Activated CD4-positive, CD25-positive, alpha-beta regulatory T cell treated with anti-CD3 and anti-CD28 coated beads, Interleukin-2, amount 50 U/mL, for 16 hours (primary cell): ENCODE measurements at places on chromosomes 7 and 10.

DNA sequence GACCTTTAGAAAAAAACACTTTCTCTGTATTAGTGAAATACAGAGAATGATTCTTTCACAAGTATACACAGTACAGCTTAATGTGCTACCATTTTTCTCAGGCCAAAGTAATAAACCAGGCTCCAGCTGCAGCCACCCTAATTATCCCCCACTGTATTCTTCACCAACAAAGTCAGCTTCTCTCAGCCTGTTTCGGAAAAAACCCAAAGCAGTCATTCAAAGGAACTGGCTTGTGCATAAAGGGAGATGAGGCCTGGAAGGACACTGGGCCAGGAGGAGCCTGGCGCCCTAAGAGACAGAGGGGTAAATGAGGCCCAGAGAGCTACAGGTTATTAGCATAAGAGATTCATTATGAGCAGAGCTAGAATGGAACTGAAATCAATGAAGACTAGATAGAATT lies 9.2 kb downstream of the USP54 start:
- DNase-seq = no peak

GRCh38 chr7:82270870-82271269 lies 172.7 kb downstream of the CACNA2D1 start:
- no peak for DNase-seq

- no peak for DNase-seq
These were observed 219.6 kb downstream of the KCNMA1 start for GRCh38 chr10:77417806-77418640.

DNA sequence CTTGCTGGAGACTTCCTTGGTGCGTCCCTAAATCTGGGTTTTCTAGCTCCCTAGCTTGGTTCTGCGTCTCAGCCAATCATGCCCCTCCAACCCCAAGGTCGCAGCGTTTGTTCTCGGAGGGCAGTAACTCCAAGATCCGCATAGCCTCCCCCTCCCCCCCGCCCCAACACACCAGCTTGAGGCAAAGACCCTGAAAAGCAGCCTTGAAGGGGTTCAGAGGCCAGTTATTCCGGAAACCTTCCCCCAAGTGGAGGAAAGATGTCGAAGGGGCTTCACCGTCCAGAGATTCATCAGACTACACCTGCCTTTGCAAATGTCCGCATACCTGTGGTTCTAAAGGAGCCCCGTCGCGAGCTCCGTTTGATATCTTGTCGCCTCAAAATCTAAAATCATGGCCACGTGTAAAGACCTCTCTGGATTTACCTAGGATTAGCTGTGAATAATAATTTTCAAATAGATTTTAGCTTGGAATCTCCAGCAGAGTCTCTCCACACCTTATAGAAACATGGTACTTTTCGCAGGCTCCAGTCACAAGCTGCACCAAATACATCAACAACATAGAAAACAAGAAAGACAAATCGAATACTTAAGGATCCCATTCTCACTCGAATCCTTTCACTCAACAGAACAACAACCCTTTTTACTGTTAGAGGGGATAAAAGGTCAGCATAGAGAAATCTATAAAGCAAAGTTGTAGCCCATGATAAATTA lies 7.9 kb downstream of the DLX6 start:
- no peak for DNase-seq

- no peak for DNase-seq
These were observed 10.7 kb downstream of the ZDHHC16 start for GRCh38 chr10:97456686-97457065.

- DNase-seq = no peak
These were observed 23.6 kb downstream of the TMEM178B start for GRCh38 chr7:141097430-141097829.

GRCh38 chr10:77293773-77294172 lies 343.8 kb downstream of the KCNMA1 start:
- DNase-seq = no peak

- DNase-seq = no peak
These were observed 88.8 kb upstream of the INSIG1 start for GRCh38 chr7:155208681-155209477.

- no peak for DNase-seq
These were observed 5.9 kb downstream of the KCNIP2 start for GRCh38 chr10:101837748-101838147.

- no peak for DNase-seq
These were observed 254.8 kb downstream of the MAD1L1 start for GRCh38 chr7:1977876-1978441.

- DNase-seq = no peak
These were observed 739 bp downstream of the MPP7 start for GRCh38 chr10:28302012-28302637.

- DNase-seq = no peak
These were observed 1.4 kb downstream of the HOXA5 start for GRCh38 chr7:27141923-27142579.

DNA sequence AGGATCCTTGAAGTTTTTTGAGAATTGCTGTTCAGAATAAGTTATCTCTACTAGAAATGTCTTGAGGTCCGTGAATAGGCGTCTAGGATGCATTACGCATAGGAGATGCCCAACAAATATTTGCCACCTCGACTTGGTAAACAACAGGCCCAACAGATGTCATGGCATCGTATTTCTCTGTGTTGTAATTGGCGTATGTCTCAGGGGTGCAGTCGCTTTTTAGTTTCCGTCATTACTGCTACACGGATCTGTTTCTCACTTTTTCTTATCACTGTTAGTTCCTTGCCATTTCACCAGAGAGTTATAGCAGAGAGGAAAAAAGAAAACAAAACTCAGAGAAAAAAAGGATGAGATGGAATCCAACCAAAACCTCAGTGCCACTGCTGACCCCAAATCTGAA lies 73.0 kb upstream of the SFMBT2 start:
- DNase-seq = no peak

- DNase-seq = no peak
These were observed 74.5 kb downstream of the DNAJC1 start for GRCh38 chr10:21929070-21929469.

DNA sequence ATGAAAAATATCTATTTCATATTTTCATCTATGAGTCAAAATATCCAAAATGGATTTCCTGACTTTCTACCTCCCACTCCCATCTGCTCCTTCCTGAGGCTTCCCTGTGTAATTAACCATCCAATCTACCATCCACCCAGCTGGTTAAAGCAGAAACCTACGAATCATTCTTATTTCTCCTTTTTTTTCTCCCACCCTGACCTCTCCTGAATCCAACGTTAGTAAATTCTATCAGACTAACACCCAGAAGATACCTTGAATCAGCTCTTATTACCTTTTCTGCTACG lies 3.7 kb upstream of the LIPF start:
- DNase-seq = no peak

DNA sequence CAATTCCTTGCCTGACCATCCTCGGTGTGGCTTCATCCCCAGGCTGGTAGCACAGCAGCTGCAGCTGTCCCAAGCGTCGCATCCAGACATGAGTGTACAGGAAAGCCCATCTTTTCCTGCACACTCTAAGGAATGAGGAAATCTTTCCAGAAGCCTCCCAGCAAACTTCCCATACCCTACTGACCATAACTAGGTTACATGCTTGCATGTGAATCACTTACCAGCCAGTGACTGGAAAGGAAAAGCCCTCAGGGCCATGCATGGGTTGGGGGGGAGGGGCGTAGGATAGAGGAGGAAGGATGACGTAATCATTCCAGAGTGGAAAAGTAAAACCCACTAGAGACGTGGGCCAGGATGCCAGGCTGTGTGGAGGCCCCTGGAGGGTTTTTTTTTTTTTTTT lies 18.9 kb upstream of the ZNF212 start:
- DNase-seq = no peak

DNA sequence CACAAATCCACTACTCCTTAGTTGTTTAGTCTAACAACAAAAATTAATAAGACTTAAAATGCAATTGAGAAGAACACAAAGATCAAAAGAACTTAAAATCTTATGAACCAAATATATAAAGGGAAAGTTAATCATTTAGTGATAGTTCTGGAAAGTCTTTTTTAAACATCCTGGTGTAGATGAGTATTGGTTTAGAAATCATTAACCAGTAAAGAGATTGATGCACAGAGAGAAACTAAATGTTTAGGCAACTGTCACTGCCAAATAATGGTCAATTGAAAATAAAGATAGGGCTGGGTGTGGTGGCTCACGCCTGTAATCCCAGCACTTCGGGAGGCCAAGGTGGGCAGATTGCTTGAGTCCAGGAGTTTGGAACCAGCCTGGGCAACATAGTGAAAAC lies 44.9 kb downstream of the SP8 start:
- no peak for DNase-seq

DNA sequence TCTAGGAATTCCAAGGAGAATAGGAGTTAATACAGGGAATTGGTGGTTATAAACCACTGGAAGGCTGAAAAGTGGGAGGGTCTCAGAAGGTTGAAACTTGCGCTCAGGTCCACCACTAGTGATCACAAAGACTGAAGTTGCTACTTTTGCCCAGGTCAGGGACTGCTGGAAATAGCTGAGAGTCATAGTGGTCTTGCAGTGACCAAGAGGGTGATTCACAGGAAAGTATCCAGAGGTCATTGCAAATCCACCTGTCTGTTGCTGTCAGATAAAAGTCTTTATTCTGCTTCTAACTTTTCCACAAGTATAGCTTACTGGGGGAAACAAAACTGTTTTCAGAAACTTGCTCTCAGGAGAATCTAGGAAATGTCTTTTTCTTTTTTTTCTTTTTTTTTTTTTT lies 211.5 kb upstream of the PRSS1 start:
- DNase-seq = no peak

- peak; percentile 34 for DNase-seq
These were observed 4.3 kb upstream of the KCNMA1 start for GRCh38 chr10:77641788-77642397.

- DNase-seq = no peak
These were observed 84.2 kb downstream of the FANK1 start for GRCh38 chr10:125980521-125981035.

DNA sequence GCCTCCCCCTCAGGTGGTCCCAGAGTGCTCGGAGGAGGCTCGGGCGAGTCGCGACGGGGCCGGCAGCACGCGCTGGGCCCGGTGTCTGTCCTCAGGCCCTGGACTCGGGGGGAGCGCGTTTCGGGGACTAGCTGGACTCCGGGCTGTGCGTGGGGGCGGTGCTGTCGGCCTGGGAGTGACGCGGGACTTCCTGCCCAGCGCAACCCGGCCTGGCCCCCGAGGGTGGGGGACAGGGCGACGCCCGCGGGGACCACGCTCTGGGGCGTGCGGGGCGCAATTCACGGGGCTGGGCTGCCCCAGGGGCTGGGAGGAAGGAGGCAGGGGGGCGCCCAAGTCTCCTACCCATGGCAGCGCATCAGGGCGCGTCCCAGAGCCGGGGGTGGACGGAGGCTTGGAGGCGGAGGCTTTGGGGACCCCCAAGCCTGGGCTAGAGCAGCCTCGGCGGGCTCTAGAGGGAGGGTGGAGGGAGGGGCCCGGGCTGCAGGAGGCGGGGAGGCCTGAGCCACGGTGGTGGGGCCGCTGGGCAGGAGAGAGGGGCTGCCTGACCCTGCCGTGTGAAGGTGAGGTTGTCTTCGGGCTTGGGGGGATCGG lies 2.3 kb upstream of the VENTX start:
- DNase-seq = no peak

GRCh38 chr7:144256112-144256511 lies 8.5 kb downstream of the OR2A7 start:
- no peak for DNase-seq

GRCh38 chr7:80924090-80924489 lies 5.2 kb upstream of the SEMA3C start:
- no peak for DNase-seq

GRCh38 chr7:27868131-27868550 lies 128.2 kb downstream of the TAX1BP1 start:
- DNase-seq = no peak

- no peak for DNase-seq
These were observed 167.8 kb downstream of the KIF20B start for GRCh38 chr10:89869180-89869579.

DNA sequence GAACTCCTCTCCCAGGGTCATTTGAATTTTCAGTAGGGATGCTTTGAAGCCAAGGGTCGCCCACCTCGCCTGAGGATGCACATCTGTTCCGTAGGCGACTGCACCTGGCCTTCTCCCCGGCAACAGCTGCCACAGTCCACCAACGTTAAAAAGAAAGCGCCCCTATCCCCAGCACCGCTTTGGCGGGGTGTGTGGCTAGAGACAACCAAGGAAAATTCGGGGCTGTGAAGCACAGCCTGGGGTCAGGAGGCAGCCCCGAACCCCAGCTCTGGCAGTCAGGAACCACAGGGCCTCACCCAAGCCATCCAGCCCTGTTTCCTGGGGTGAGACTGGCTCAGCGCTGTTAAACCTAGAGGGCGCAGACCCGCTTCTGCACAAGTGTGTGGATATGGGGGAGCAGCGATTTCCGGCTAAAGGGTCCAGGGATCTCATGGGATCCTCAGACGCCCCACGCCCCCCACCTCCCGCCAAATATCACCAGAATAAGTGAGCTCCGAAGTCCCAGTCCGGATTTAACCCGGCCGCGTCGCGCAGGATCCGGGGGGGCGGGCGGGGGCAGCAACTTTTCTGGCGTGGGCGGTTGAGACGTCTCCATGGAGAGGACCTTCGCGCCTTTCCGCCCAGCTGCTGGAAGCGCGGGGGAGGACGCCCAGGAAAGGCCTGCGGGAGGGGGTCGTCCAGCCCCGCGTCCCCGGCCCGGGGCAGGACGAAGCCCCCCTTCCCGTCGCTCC lies 822 bp downstream of the ZC3HAV1L start:
- DNase-seq = no peak

DNA sequence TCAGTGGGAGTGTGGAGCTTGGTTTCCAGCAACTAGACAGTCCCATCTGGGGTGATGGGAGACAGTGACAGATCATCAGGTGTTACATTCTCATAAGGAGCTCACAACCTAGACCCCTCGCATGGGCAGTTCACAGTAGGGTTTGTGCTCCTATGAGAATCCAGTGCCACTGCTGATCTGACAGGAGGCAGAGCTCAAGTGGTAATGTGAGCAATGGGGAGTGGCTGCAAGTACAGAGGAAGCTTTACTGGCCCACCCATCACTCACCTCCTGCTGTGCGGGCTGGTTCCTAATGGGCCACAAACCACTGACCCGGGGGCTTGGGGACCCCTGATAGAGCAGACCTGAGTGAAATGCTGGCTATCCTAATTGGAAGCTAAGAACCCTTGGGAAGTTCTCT lies 242.8 kb downstream of the BAMBI start:
- DNase-seq = no peak

GRCh38 chr7:19871102-19871501 lies 97.7 kb upstream of the TMEM196 start:
- no peak for DNase-seq

GRCh38 chr7:148442933-148443332 lies 147.6 kb upstream of the C7orf33 start:
- DNase-seq = no peak

DNA sequence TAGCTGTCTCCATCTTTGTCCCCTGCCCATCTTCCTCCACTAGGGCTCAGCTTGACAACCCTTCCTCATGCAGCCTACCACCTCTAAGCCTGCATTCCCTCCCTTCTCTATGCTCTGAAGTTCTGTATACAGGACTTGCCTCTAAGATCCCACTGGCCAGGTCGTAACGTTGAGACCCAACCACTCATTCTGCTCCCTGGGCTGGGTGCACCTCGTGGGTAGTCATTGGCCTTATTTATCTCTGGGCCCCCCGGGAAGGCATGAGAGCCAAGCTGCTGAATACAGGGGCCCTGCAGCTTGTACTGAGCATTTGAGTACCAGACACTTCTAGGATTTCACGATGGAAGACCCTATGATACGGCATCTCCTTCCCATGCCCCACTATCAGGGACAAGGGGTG lies 31.2 kb downstream of the MYL10 start:
- no peak for DNase-seq
